ENCODE measurements at places on chromosomes 11 and 22.

- no peak for DNase-seq
These were observed 7.2 kb downstream of the LTO1 start for GRCh38 chr11:69667619-69668604.

DNA sequence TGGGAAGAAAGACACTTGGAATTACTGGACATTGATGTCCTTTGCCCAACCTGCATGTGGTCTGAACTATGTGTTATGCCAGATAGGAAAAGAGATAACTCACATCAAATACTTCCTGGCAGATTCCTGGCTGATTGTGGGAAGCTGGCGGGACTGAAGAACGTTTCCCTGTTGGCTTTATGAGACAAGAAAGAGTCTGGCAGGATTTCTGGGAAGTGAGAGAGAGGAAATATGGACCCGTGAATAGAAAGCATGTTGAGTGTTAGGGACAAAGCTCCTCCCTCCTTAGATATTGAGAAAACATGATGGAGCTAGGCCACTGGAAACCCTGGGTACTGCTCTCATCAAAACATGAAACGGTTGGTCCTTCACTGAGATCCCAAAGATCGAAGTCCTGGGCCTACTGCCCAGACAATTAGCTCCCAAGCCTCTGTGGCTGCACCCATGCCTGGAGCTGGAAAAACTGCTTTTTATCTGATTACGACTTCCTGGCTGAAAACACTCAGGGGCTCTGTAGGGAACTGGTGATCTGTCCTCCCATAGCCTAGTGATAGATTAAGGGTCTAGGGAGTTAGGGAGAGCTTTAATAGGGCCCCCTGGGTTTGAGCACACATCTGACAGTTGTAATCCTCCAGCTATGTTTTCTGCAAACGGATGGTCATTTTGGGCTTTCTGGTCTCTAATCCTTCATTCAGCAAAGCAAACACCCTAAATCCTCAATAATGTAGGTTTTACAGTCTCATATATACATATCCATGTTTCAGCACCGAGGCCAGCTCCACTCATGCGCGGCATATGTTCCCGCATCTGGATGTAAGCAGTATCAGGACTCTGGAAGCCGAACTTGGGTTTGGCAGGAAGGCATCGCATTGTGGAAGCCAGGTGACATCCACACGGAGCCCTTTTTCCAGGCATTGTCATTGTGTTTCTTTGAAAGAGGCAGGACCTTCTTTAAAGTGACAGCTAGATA is 6.1 kb upstream of the B3GAT1 start:
- DNase-seq: no peak

- DNase-seq: no peak
These were observed 7.8 kb upstream of the RRM1 start for GRCh38 chr11:4086575-4087353.

DNA sequence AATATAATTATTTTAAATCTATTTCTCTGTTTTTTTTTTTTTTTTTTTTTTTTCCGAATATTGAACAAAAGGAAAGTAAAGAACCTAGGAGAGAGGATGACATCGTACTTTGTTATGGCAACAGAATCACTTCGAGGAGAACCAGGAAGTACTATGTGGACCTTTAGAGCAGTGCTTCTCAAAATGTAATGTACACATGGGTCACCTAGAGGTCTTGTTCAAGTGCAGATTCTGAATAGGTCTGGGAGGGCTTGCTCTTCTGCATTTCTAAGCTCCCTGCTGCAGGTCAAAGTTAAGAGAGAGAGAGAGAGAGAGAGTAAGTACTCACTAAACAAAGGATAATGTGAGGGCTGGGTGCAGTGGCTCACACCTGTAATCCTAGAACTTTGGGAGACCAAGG is 419.5 kb upstream of the TENM4 start:
- no peak for DNase-seq

GRCh38 chr11:103624708-103625623 is 411.5 kb upstream of the DDI1 start:
- no peak for DNase-seq

- DNase-seq: no peak
These were observed 2.6 kb upstream of the FADS3 start for GRCh38 chr11:61893981-61894380.

DNA sequence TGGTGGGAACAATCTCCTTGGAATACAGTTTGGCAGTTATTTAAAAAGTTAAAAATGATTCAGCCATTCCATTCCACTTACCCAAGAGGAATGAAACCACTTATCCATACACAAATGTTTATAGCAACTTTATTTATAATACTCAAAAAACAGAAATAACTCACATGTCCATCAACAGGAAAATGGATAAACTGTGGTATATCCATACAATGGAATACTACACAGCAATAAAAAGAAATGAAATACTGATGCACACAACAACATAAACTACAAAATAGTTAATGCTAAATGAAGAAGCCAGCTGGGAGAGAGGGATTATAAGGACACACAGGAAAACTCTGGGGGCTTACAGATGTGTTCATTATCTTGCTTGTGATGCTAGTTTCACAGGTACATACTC is 64.7 kb downstream of the FCHSD2 start:
- DNase-seq: no peak

DNA sequence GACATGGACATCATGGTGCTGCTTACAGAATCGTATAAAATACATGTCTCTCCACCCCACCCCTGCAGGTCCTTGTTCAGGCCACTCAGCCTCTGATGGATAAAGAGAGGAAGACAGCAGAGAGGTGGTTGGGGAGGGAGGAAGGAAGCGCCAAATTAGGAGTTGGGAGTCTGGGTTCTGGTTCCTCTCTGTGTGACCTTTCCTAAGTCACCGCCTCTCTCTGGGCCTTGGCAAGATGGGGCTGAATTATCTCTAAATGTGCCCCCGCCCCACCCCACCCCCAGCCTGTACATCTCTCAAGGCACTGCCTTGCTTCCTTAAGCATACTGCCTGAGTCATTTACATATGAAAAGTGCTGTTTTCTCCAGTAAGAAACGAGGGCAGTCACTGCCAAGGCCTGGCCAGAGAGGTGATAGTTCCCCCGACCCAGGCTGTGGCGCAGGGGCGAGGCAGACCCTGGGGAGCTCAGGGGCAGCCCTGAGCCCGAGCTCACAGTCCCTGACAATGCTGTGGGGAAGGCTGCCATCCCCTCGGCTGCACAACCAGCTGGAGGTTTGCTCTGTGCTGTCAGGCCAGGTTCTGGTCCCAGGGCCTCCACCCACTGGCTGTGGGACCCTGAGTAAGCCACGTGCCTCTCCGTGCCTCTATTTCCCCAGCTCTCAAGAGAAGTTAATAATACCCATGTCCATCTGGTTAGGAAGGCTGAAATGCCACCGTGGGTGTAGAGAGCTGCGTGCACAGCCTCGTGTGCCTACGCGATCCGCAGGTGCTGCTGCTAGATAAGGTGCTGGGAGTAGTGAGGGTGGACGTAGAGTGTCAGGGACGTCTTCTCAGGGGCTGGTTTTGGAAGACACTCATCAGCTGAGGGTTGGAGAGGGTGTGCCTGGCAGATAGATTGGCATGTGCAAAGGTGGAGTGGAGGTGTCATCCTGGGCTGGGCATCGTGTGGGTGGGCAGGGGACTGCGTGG is 55.3 kb downstream of the CACNA1I start:
- no peak for DNase-seq

- DNase-seq: no peak
These were observed 731 bp downstream of the GSTP1 start for GRCh38 chr11:67584205-67584880.

DNA sequence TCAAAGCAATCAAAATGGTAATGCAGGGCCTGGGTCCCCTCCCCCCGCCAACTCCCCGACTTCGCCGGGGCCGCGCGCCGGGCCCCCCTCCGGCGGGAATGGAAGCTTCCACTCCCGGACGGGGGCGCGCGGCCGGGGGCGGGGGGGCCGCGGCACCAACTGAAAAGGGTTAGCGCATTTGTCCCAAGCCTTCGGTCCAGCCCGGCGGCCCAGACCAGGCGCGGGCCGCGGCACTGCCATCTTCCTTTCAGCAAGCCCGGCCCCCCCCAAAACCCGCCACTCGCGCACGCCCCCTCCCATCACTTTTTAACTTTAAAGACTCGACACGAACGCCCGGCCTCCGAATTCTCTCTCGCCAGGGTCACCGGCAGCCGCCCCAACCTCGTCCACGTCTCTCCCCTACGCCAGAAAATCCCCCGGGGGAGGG is 2.8 kb downstream of the PHF21B start:
- DNase-seq: no peak

- no peak for DNase-seq
These were observed 843.2 kb downstream of the KCNA4 start for GRCh38 chr11:29173660-29174062.

DNA sequence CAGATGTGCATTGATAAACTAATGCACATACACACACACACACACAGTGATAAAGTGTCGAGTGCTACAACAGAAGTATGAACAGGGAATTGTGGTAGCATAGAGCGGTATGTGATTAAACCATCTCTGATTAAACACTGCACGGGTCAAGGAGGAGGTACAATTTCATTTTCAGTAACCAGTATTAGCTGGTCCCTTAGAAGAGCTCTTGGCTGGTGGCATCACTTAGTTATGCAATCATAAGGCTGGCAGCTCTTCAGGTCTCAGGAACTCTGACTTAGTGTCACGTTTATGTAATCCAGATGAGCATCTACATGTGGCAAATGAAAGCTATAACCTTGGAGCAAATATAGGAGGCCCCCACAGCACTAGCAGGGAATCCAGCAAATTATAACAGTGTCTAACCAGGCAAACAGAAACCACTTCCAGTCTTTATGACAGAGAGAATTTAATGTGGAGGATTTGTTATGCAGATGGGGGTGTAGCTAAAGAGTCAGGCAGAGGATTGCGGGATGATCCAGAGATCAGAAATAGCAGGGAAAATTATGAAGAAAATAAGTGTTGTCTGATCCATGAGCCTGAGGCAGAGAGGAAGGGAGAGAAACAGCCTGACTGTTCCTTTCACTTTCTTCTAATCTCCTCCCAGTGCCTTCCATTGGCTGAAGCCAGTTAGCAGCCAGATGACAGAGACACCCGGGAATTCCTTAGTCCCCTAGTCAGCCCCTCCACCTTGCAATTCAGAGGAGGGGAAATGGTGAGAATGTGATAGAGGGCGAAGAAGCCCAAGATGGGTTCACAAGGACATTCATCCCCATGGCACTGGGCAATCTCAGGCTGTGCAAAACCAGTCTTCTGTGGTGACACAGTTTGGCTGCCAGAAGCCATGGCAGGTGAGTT is 533.1 kb upstream of the TENM4 start:
- no peak for DNase-seq

- DNase-seq: no peak
These were observed 1477.9 kb downstream of the TBC1D22A start for GRCh38 chr22:48240148-48240934.

GRCh38 chr11:7251836-7252682 is at the start of gene SYT9:
Gene SYT9 (plus strand): TSS chr11:7251904. CDS start chr11:7252187, 283 bp downstream.
- DNase-seq: no peak

DNA sequence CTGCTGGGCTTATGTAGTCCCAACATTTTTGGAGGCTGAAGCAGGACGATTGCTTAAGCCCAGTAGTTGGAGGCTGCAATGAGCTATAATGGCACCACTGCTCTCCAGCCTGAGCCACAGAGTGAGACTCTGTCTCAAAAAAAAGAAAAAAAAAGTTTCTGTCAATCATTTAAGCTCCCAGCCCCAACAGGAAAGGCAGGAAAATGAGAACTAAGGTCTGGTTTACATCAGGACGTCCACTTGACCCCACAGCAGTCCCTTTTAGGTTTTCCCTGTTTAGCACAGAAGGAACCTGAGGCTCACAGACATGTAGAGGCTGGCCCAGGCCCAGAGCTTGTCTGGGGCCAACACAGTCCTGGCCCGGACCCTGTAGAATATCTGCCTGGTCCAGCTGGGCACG is 9.2 kb upstream of the TTLL1 start:
- no peak for DNase-seq

- no peak for DNase-seq
These were observed 275.3 kb downstream of the ETS1 start for GRCh38 chr11:128311742-128312719.

DNA sequence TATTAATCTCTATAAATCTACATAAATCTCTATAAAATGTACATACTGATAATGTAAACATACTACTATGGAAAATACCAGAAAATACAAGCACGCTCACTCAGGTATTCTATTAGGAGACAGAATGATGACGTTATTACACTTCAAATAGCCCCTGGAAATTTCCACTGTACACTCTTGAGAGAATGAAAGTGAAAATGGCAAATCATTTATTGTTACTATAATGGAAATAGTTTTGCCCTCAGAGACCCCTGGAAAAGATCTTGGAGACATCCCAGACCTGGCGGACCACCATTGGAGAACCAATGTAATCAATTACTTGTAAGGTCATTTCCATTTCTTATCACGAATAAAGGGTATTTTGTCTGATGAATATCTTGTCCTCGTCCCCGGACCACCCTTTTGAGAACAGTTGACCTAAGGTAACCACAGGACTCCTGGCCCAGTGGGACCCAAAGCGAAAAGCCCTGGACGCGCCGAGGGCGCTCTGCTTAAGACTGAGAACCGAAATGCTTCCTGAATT is 509 bp upstream of the PRRG4 start:
- DNase-seq: no peak

DNA sequence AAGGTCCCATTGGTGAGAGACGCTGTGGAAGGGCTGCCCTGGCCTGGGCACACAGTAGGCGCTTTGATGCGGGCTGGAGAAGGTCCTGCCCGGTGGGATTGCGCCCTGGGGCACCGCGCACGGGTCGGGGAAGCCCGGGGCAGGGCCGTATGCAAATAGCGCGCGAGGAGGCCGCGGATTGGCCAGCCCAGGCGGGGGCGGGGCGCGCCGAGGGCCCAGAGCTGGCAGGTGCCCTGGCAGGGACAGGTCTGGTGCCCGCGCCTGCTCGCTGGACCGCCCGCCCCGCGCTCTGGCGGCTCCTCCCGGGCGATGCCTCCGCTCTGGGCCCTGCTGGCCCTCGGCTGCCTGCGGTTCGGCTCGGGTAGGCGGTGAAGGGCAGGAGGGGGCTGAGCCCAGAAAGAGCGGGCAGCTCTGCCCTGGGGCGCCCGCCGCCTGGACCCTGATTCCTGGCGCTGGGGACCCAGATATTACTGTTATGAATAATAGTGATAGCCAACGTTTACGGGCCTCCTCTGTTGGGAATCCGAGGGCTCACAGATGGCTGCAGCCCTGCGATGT is at the start of gene UPK3A:
TSS of gene UPK3A (plus strand) at position 245 of the 558 bp plus-strand sequence. CDS start at position 310, 65 bp downstream.
- DNase-seq: peak; percentile 68

GRCh38 chr11:85279267-85279666 is 347.9 kb downstream of the DLG2 start:
- no peak for DNase-seq

GRCh38 chr11:28887681-28888080 is 779.5 kb downstream of the METTL15 start:
- DNase-seq: no peak

- DNase-seq: no peak
These were observed 23.0 kb downstream of the SHANK3 start for GRCh38 chr22:50695421-50696250.

DNA sequence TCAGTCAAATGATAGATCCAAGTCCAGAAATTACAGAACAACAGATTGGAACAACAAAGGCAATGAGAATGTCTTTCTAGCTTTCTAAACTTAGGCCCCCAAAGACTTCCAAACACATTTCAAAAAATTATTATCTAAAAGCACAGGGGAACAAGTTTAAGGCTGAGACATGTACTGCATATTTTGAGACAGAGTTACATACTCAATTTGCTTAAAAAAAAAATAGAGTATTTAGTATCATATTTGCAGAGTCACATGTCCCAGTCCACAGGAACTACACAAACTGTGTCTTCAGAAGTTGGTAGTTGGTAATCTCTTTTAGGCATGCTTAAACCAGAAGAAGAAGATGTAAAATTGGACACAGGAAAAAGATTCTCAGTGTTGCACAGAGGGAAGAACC is 127.2 kb downstream of the MAML2 start:
- DNase-seq: peak; percentile 37

Data from CD4-positive, alpha-beta T cell (primary cell).